ENCODE measurements at places on chromosomes 16 and 17. TPM values are rescaled to one million over a fixed set of nuclear protein-coding genes. Genes with fewer than 3 reads are reported as not detected.

The GNG13 gene
- total RNA-seq, result not detected

The SPATA22 gene
- 0.35 TPM for total RNA-seq

The TMEM94 gene
- 47.2 TPM for total RNA-seq

DNA sequence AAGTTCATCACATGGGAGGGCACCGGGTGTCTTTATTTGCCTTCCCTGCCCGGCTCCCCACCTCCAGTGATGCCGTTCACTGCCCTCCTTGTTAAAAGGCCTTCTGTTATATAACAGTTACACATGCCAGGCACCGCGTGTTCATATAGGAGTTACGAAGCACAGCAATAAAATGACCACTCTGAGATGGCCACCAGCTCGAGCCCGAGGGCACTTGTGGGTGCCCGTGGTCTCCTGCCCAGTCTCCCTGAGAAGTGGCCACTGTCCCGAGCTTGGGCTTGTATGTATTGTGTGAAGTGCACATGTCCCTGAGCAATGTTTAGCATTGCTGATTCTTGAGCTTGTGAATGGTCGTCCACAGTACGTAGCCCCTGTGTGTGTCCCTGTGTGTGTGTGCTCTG, 355.6 kb downstream of the SEC14L1 start:
- no peak for DNase-seq

The SLC25A39 gene
- total RNA-seq, result 62.5 TPM

DNA sequence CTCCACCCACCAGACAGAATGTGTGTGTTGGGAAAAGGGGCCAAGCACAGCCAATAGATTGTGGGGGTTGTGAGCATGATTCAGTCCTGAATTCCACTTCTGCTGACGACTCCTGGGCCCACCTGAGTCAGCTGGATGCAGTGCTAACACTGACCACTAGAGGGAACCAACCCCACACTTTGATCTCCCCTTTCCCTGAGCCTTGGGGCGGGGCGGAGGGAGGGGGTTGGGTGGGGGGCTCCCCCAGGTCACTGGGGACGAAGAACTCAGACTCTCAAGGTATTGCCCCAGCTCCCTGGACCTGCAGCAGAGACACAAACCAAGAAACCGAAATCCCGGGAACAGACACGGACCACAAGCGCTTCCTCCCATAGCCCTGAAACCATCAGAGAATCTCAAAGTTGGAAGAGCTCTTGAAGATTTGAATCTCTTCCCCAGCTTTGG, 621 bp upstream of the CSHL1 start:
- no peak for DNase-seq

- peak; percentile 88 for DNase-seq
These were observed 70.5 kb downstream of the GAS7 start for GRCh38 chr17:10127819-10128425.

DNA sequence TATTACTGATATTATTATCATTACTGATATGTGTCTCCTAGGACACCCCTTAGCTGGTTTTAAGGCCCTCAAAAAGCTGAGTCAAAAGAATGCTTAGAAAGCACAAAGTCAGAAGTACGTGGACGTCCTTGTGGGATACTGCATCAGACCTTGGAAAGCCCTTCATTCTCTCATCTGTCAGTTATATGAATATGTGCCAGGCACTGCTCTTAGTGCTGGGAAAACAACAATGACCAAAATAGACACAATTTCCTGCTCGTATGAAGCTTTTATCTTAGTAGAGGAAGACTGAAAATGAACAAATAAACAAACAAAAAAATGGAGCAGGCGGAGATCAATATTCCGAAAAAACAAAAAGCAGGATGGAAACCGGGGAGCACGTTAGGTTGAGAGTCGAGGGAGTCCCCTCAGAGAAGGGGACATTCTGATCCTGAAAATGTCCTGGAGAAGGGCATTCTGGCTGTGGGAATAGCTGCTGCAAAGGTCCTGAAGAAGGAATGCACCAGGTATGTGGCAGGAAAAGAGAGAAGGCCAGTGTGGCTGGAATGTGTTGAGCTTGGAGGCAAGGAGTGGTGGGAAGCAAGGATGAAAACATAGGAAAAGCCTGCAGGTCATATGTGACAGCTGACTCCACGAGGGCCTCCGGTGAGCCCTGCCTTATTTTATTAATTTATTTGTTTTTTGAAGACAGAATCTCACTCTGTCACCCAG, 15.5 kb upstream of the TMEM94 start:
- DNase-seq, result no peak

- no peak for DNase-seq
These were observed 19.3 kb upstream of the KRT19 start for GRCh38 chr17:41547378-41547841.

GRCh38 chr16:27270349-27270748, 1.8 kb upstream of the NSMCE1 start:
- DNase-seq, result no peak

The ZNF205 gene
- 7.0 TPM for total RNA-seq

DNA sequence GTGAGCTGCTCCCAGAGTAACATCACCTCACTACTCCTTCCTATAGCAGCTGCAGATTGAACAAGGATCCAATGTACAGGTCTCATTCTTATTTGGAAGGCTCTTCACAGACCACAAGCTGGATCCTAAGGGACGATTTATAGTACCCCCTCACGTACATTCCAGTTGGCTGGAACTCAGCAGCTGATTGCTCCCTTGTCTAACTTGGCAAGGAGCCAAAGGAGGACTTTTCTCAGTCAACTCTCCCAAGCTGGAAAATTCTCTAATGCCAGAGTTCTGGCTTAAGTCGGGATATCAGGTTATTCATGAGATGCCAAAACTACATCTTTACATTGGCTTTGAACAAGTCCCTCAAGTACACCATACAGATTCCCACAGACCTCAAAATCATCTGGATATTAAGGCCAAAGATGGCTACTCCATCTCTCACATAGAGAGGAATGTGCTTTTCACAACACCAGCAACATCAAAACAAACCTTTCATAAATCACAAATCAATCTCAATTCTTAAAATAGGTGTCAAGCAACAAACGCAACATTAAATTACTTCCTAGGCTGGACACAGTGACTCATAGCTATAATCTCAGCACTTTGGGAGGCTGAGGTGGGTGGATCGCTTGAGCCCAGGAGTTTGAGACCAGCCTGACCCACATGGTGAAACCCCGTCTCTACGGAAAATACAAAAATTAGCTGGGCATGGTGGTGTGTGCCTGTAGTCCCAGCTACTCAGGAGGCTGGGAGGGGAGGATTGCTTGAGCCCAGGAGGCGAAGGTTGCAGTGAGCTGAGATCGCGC, 39.3 kb downstream of the SMG6 start:
- no peak for DNase-seq

DNA sequence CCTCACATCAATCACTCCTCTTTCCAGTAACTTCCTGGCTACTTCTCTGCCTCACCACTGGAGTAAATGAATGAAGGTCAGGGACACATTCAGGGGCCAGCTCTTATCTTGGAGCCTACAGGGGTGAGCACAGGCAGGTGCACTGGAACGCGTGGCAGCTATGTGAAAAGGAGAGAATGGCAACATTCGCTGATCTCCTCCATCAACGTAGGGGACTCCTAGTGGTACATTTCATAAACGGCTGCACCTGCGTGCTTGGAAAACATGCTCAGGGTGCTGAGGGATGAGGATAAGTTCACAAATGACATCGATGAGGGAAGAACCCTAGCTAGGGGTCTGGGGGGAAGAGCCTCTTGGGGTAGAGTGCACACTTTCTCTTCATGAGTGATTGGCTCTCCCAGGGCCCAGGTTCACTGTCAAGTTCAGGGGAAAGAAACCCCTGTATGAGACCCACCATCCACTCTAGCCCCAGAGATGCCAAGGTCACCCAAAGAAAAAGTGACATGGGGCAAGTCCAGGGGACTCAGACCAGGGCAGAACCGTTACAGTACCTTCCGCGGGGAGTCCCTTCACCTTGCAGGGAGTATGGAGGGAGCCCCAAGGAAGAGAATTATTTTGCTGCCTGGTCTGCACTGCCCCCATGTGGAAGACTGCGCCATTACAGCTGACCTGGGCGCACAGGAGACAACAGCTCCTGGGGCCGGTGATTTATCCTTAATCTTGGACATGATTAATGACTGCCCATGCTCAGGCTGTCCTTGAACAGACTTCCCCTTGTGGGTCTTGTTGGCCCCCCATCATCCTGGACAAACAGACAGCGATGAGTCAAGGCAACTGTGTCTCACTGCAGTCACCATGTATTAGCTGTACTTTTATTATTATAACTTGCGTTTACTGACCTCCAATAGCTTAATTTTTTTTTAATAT, 30.1 kb downstream of the VAC14 start:
- DNase-seq, result no peak

The HES7 gene
- total RNA-seq, result 0.38 TPM

GRCh38 chr17:17792551-17793377, 44.0 kb downstream of the SREBF1 start:
- DNase-seq, result no peak

DNA sequence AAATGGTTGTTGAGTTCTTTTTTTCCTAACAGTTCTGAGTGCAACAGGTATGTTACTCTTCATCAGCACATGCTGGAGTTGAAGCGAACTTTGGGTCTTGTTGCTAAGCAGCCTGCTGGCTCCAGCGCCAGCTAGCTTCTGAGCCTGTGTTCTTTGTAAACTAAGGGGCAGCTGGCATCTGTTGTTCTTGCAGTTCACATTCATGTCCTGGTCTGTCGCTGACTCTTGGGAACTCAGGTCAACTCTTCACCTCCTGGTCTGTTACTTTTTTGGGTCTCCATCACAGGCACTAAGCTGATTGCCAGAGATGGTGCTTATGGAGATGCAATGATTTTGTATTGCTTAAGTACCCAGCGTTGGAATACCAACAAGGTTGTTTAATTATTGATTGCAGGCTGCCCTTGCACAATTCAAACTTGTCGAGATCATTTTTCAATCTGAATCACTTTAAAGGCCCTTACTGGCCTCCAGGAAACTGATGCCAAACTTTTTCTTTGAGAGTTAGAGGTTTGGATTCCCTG, 40.9 kb downstream of the USP10 start:
- DNase-seq, result no peak

Data from left cardiac atrium (tissue), 4 donors.